ENCODE measurements at places on chromosomes 7 and 10.
A peak's percentile ranks its signal among the peaks of the same experiment; 100 is the strongest.

GRCh38 chr10:102227050-102227449, 951 bp downstream of the ELOVL3 start:
- DNase-seq, result peak; percentile 95

DNA sequence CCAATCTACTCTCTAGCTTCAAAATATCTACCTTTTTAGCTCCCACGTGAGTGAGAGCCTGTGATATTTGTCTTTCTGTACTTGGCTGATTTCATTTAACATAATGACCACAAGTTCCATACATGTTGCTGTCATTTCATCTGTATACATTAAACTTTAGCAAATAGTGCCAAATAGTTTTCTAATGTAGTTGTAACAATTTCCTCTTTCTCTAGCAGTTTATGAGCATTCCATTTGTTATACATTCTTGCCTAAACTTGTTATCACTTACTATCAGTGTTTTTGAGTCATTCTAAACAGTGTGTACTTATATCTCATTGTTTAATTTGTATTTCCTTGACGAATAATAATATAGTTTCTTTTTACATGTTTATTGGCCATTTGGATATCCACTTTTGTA, 77.2 kb downstream of the NEUROD6 start:
- no peak for DNase-seq

GRCh38 chr7:111540199-111540815, 22.0 kb downstream of the IMMP2L start:
- DNase-seq, result no peak

- DNase-seq, result no peak
Observed at GRCh38 chr10:58918887-58919286, 257.6 kb upstream of the PHYHIPL start.

- peak; percentile 9 for DNase-seq
Observed at GRCh38 chr10:11345224-11346054, 266.0 kb downstream of the USP6NL start.

DNA sequence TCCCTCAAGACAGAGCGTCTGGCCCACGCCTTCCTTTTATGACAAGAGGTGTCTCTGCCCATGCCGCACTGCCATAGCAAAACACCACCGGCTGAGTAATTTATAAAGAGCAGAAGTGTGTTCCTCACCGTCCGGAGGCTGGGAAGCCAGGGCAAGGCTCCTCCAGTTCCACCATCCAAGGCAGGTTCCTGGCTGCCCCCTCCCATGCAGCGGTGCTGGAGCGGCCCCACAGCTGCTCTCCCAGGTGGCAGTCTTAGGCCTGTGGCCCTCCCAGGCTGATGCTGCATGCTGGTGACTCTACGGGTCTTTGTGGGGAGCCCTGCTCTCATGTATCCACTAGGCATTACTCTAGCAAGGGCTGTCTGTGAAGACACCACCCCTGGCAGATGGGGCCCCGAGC, 113.1 kb downstream of the TCERG1L start:
- no peak for DNase-seq

DNA sequence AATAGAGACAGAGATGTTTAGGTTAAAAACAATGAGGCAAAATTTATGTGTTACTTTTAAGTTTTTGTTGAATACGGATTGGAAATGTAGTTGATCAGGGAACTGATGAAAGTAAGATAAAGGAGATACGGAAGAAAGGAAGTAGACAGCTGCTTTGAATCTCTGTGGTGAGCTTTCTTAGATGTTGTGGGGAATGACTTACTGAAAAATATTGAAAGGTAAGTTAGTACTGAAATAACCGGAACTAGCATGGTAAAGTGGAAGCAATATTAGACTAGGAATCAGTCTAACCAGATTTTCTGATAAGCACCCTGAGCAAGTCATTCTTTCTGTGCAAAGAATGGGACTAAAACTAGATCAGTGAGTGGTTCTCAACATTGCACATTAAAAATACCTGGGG, 34.8 kb downstream of the LUC7L2 start:
- no peak for DNase-seq

GRCh38 chr10:114653926-114654325, 4.1 kb downstream of the ABLIM1 start:
- DNase-seq, result no peak

GRCh38 chr10:99658622-99659030, 683 bp upstream of the ENTPD7 start:
- peak; percentile 25 for DNase-seq

DNA sequence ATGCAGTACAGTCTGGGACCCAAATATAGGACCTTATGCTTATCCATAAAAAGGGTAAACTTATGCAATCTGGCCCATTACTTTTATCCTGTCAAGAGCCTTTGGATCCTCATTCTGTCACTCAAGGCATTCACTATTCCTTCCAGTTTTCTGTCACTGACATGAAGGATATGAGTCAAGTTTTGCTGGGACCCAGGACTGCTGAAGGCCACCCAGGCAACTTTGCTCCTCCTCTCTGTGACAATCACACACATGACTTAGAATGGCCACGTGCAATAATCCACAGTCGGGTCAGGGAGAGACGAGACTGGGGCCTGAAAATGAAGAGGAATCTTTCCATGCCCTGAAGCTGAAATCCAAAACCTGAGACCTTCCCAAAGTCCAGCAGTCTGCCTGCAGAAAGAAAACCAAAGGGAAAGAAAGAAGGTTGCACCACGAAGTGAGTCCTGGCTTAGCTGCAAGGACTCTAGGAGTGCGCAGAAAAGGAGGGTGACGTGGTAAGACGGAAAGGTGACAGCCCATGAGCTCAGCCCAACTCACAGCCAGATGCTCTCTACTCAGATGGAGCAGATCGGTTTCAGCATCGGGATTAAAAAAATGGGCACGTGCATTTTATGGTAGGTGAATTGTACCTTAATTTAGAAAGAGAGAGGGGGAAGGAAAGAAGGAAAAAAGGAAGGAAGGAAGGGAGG, 67.2 kb downstream of the VOPP1 start:
- DNase-seq, result no peak
